ENCODE measurements at places on chromosomes 7 and 10.

GRCh38 chr10:14534152-14534551 lies 203.4 kb upstream of the FRMD4A start:
- DNase-seq: no peak

DNA sequence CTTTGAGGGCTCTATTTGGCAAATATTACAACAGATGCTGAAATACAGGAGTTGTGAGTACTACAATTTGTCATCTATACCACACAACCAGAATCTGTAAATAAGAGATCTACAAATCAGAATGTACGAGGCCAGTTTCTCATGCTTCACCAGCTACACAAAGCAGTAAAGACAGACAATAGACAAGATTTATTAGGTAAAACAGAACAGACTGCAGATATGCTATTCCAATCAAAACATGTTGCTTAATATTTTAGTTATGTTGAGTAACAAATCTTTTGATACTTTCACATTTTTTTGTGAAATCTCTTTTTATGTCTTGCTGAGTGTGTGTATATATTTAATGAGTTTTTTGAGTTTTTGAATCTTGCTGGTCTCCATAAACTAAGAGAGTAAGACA lies 109.1 kb downstream of the CHCHD3 start:
- no peak for DNase-seq

GRCh38 chr10:77738496-77739158 lies 101.0 kb upstream of the KCNMA1 start:
- DNase-seq: no peak

DNA sequence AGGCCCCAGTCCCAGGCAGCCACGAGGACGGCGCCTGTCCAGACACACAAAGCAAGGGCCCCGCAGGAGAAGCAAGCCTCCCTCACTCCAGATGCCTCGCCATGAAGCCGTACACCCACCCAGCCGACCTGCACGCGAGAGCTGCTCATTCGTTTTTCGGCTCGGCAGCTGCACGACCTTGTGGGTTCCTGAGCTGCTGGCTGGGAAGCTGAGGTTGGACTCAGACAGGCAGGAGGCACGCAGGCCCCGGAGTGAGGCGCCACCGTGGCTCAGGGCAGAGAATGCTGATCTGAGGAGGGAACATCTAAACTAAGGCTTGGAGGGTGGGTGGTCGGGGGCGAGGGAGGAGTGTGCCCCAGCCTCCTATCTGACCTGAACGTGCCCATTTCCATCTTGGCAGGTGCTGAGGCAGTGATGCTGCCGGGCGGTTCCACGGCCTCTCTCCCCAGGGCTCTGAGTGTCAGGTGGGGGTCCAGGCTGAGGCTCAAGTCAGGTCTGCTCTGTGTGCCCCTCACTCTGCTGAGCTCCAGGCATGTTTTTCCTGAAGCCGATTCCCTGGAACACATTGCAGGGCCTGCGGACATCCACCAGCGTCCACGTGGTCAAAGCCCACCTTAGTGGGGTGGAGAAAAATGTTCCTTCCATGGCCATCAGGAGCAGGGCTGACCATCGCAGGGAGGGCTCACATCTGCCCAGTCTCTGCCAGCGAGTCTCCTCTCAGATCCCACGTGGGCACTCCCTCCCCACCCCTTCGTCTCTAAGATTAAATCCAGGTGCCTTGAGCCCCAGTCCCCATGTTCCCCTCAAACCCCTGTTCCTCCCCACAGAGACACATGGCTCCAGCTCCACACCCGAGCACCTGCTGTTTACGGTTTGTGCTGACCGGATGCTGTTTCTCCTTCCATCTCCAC lies 28.1 kb upstream of the FAM20C start:
- DNase-seq: no peak

DNA sequence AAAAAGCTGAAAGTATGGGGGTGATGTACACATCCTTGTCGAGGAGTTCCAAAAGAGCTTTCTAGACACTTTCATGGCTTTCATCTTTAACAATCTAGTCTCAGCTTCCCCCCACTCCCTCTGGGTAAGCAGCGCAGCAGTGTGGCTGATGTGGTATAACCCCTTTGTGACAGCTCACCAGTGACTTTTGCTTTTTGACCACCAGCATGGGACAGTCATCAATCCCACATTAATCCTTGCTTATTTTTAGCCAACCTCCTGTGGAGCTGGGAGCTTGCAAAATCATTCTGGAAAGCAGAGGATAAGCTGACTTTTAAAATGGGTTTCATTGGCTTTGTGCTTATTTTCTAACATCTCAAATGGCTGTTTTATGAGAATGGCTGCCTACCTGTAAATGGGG lies 272.7 kb downstream of the HDAC9 start:
- no peak for DNase-seq

GRCh38 chr10:15305634-15306033 lies 65.5 kb downstream of the FAM171A1 start:
- DNase-seq: no peak

GRCh38 chr10:94012834-94013233 lies 19.1 kb downstream of the PLCE1 start:
- no peak for DNase-seq

DNA sequence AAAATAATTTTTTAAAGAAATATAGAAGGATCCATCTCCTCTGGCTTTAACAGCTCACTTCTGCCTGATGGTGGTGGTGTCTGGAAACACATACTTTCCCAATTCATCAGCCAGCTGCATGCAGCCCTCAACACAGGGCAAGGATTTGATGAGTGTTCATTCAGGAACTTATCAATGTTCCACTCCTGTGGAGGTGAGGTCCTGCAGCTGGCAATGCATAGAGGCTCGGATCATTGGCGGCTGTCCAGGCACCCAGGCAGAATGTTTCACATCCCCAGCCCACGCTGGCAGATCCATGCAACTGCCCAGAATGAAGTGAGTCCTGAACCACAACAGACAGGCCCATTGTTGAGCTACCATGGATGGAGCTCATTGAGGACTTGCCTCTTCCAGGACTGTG lies 55.2 kb upstream of the KCNMA1 start:
- DNase-seq: no peak

GRCh38 chr10:13026873-13027272 lies 25.4 kb upstream of the CCDC3 start:
- DNase-seq: no peak

GRCh38 chr7:7521259-7521658 lies 14.4 kb downstream of the COL28A1 start:
- no peak for DNase-seq

DNA sequence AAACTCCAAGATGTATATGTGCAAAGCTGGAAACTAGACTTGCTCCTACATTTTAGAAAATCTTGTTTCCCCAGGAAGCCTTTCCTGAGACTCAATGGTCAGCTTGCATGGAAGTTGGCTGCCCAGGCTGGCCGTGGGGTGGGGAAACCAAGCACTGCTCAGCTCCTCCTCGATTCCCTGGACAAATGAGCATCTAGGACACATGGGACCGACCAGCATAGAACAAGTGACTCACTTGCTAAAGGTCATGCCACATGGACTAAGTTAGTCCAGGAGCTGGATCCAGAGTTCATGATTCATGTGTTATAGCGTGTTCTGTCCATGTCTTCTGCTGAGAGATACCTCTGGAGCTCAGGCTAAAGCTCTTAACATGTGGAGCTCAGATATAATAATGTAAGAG lies 6.2 kb downstream of the FAM180A start:
- DNase-seq: no peak

DNA sequence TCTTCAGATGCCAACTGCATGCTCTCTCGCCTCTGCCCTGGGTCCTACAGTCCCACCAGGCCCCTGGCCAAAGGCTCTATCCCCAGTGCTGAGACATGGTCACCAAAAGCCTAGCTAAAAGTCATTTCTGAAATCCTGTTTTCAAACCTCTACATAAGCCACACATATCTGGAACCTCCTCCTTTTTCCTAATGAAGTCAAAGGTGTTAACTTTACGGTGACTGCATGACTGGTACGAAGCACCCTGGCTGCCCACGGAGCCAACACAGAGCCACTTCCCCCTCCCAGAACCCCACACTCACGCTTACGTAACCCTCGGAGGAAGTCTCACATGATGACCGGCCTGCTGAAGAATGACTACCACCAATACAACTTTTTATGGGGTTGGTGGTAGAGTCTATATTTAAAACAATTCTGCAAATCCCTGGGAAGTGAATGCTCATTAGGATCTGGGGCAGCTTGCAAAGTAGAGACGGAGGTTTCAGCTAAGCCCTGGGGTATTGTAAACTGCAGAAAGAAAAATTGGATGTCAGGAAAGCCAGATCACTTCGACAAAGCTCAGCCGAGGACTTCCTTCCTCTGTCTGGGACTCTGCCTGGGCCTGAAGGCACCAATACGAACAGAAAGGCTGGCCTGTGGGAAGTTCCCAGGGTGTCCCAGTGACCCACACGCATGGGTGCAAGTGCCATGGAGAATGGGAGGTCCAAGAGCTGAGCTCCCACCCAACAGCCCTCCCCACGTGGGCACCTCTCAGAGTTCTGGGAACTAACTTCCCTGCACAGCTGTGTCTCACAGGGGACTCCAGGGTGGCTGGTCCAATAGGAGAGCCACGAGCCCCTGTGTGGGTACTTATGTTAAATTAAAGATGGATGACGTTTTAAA lies 50.7 kb downstream of the PDGFA start:
- DNase-seq: no peak

DNA sequence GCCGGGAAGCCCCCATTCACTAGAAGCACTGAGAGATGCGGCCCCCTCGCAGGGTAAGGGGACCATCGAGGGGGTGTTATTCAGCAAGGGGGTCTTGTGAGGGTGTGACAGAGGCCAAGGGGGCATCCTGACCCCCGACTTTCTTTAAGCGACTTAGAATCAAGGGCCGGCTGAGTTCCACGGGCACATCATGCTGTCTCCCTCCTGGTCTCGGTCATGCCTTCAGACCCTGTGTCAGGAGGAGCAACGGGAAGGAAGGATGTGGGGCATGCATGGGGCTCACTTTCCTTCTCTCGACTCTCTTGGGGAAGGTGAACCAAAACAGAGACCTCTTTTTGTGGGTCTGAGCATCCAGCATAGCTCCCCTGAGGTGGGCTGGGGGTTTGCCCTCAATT lies 2.5 kb downstream of the ACSL5 start:
- DNase-seq: no peak

DNA sequence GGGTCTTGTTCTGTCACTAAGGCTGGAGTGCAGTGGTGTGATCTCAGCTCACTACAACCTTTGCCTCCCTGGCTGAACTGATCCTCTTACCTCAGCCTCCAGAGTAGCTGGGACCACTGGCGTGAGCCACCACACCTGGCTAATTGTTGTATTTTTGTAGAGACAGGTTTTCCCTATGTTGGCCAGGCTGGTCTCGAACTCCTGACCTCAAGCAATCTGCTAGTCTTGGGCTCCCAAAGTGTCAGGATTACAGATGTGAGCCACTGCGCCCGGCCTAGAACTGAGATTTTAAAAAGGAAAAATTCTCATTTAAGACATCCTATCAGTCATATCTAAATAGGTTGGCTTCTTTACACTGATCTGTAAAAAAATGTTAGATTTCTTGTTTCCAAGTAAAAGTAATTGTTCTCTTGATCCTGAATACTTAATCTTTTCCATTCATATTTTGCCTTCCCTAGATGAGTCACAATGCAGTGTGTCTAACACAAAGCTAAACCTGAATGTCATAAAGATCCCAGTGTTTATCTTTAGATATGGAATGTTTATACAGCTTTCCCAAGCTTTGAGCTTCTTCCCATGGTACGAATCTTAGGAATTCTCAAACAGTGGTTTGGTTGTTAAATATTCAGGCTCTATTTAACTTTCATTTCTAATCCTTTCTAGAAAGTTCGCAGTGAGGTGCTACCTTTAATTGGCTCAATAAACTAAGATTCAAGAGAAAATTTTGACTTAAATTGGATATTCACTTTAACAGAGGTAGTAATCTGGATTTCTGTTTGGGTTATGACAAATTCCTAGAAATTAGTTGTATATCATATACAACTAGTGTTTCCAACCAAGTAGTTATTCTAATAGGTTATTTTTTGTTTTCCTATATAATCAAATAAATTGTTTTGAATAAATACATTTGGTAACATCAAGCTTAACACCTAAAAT lies 12.1 kb upstream of the LAMB1 start:
- no peak for DNase-seq

- no peak for DNase-seq
These were observed 58.3 kb upstream of the EGFR start for GRCh38 chr7:54960517-54960916.

GRCh38 chr10:32891261-32891660 lies 66.8 kb downstream of the ITGB1 start:
- DNase-seq: no peak

DNA sequence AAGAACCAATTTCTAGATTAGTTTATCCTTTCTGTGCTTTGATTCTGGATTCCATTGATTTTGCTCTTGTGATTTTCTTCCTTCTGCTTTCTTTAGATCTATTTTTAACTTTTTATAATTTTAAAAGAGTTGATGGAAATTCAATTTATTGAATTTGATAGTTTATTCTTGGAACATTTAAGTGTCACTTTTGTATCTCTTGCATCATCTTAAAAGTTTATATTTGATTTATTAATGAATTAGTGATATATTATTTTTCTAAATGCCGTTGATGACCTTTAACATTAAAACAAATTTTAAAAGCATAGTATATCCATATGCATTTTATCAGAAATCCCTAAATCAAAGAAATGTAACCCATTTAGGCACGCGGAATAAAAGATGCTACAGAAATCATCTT lies 26.9 kb downstream of the DMTF1 start:
- no peak for DNase-seq

- DNase-seq: no peak
These were observed 58.2 kb downstream of the ZNF680 start for GRCh38 chr7:64504581-64505120.

GRCh38 chr7:85102813-85103350 lies 84.0 kb downstream of the SEMA3D start:
- DNase-seq: no peak

- no peak for DNase-seq
These were observed 139.0 kb downstream of the MGMT start for GRCh38 chr10:129605986-129606518.

DNA sequence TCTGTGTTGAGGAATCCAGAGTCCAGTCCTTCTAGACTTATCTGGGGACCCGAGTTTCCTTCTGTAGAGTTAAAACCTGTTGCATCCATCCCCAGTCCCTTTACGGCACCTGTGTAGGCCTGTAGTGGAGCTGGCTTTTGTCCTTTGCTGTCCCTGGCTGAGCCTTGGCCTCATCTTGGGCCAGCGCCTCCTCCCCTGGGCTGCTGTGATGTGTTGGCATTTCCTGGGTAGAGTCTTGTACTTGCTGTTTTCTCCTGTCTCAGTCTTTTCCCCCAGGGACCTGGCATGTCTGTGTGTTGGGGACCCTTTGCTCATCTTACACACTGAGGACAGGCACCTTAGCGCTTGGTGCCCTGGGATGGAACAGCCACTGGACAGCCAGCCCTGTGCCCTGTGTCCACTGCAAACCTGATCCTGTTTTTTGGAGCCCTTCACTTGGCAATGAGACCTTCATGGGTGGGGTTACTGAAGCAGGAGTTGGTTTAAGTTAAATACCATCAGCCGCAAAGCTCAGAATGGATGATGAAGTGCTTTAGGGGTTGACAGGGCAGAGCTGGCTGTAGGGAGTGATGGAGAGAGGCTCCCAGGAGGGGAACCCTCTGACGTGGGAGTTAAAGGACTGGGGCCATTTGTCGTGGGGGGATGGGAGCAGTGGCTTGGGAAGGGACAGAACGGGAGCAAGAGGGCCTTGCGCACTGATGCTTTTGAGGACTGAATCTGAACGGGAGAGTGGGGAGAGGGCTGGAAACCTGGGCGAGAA lies 50.9 kb downstream of the CUX1 start:
- DNase-seq: no peak

Data from coronary artery (tissue), 2 donors.